ENCODE measurements at places on chromosomes 7 and 10.

DNA sequence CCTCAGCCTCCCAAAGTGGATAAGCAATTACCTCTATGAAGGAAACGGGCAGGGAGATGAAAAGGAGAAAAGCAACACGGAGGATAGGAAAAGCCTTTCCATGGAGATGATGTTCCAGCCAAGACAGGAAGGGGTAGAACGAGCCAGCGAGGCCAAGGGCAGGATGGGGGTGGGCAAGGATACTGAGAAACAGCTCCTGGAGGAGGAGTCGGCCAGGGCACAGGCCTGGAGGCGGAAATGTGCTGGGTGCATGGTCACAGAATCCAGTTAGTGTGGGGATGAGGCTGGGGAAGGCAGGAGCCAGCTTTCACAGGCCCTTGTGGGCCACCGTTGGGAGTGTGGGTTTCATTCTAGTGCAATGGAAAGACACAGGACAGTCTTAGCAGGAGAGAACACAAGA, 162.6 kb downstream of the JAZF1 start:
- no peak for DNase-seq

DNA sequence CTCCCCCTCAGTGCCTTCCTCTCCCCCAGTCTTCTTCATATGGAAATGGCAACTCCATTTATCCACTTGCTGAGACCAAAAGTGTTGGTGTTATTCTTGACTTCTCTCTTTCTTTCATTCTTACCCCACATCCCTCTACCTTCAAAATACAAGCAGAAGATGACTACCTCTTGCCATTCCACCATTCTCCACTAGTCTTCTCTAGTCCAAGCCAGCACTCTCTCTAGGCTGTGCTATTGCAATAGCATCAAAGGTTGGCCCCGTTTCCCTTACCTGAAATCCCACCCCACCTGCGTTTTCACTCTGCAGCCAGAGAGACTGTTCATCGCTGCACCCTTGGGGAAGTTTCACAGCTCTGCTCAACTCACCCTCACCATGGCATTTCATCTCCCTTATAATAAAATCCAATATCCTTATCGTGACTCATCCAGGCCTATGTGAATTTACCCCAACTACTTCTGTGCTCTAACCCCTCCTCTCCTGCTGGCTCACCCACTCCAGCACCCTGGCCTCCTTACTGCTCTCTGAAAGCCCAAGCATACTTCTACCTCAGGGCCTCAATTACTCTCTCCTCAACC, 109.1 kb downstream of the LSM5 start:
- no peak for DNase-seq

GRCh38 chr7:74228951-74229900, 19.4 kb downstream of the LAT2 start:
- no peak for DNase-seq

DNA sequence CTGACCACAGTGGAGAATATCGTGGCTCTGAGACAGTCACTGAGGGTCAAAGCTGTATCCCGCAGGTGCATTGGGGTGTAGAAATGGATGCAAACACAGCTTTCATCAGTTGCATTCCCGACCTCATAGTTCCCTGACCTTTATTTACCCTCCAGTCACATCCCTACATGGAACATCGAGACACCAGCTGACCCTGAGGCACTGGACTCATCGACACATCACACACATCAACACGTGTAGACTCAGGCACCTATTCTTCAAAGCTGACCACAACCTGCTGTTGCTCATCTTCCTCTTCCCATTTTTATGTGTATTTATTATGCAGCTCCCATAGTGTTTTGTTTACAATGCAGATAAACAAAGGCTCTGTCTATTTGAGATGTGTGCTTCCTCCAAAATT, 396.9 kb upstream of the NRP1 start:
- no peak for DNase-seq

Measured in mucosa of descending colon (tissue), 3 donors.